Breast epithelium (tissue), 4 donors: ENCODE measurements at places on chromosomes 2 and 18.

GRCh38 chr2:80190166-80190565 is 114.4 kb downstream of the LRRTM1 start:
- DNase-seq, result no peak

- DNase-seq, result no peak
These were observed 28.9 kb upstream of the GTF2A1L start for GRCh38 chr2:48588745-48589144.

- DNase-seq, result no peak
These were observed 23.5 kb downstream of the MBP start for GRCh38 chr18:77108821-77109647.

- DNase-seq, result no peak
These were observed 131.1 kb downstream of the FMNL2 start for GRCh38 chr2:152466041-152466440.
